ENCODE measurements at places on chromosomes 11 and 22.

DNA sequence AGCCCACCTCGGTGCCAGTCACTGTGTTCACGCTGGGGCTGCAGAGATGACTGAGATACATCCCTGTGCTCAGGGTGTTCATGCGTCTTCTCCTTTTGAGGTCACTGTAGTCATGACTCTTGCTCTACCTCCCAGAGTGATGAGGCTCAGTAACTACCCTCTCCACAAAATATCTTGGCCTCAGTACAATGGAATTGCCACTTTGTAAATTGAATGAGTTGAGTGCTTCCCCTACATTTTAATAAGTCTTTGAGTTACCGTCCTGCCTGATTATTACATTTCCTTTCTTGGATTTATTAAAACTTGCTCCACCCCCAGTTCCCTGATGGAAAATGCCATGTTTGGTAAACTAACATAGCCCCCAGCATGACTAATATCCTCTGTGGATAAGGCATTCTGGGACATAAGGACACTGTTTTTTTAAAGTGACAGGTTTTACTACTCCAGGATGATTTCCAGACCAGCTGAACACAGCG is 15.9 kb downstream of the PRSS23 start:
- no peak for DNase-seq

GRCh38 chr11:123478352-123478987 is 48.4 kb downstream of the GRAMD1B start:
- no peak for DNase-seq

- no peak for DNase-seq
Observed at GRCh38 chr22:38758276-38758945, 2.6 kb upstream of the SUN2 start.

DNA sequence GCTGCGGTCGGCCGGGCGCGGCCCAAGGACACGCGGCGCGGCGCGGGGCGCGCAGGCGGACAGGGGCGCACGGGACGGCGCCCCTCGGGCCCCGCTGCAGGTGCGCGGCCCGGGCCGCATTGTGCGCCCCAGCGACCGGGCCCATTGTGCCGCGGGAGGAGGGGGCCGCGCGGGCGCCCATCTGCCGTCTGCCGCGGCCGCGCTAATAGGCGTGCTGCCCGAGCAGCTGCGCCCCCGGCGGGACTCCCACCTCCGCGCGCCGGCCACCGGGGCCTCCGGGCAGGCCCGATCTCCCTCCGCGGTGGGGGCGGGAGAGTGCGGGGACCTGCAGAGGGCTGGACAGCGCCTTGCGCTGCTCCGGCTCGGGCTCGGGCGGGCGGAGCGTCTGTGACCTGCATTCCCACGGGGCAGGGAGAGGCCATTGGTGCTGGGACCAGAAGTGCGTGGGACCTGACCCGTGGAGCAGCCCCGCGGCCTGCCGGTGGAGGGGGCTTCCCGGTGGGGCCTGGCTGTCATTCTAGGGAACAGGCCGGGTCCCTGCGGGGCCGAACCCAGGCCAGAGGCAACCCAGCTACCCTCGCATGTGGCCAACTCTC is 933 bp downstream of the BRSK2 start:
- no peak for DNase-seq

- no peak for DNase-seq
Observed at GRCh38 chr11:1733716-1734640, 16.4 kb downstream of the IFITM10 start.

- DNase-seq = no peak
Observed at GRCh38 chr11:11502263-11502861, 119.4 kb downstream of the GALNT18 start.

- no peak for DNase-seq
Observed at GRCh38 chr11:74702383-74703007, 28.7 kb downstream of the CHRDL2 start.
